ENCODE measurements at places on chromosomes 12 and 14.

GRCh38 chr12:100453951-100454350 lies 19.7 kb upstream of the NR1H4 start:
- DNase-seq: no peak

DNA sequence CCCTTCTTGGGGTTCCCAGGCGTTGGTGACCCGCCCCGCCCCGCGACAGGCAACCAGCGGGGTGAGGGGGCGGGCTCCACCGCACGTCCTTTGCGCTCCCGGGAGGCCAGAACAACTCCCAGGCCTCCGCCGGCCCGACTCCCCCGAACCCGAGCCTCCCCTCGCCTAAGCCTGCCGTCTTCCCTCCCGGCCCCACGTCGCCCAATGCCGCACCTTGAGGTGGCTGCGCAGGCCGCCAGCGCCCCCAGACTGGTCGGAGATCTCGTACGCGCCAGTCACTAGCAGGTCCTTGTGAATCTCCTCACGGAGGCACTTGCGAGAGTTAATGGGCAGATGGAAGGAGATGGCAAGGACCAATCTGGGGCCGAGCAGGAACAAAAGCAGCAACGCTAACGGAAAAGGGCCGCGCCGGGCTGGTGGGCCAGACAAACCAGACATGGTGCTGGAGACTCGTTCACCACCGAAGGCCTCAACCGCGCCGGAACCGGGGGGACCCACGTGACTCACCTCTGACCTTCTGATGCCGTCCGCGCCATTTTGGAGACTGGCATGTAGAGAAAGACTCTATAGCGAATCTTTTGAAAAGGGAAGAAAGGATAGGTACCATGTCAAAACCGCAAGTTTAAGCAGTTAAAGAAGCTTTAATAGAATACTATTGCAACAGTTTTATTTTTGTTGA lies at the start of gene TMED10:
TSS of gene TMED10 (minus strand) at position 471 of the 679 bp plus-strand sequence. CDS start at position 438, 33 bp downstream.
- peak; percentile 87 for DNase-seq

GRCh38 chr12:12097891-12098690 lies 27.4 kb downstream of the BCL2L14 start:
- DNase-seq: no peak

DNA sequence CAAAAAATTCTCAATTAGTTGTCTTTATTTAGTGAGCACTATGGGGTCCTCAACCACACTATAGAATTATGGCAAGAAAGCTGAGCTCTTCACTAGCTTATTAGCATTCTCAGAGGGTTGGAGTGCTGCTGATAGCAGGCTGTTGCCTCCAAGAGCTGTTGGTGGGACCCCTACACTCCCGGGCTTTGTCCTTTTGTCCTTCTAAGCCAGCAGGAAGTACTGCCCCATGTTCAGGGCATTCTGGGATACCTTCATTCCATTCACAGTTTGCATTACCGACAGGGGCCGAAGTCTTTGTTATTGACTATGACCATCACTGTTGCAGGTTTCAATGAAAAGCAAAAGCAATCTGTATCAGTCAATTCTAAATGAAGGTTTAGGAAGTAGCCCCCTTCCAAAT lies 89.5 kb upstream of the OTX2 start:
- no peak for DNase-seq

DNA sequence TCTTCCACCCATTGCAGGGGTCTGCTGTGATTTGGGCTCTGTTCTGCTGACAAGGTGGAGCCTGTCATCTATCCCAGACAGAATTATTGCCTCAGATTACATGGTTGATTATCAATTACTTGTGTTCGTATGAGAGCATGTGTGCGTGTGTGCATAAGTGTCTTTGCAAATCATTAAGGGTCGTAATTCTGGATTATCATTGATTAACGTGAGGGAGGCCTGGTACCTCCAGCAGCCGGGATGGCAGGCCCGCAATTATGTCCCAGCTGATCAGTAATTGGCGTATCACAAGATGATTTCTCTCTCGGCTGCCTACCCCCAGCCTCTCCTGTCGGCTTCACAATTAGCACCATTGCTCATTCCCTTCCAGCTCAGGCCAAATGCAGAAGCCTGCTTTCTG lies 29.6 kb upstream of the IRF2BPL start:
- no peak for DNase-seq

DNA sequence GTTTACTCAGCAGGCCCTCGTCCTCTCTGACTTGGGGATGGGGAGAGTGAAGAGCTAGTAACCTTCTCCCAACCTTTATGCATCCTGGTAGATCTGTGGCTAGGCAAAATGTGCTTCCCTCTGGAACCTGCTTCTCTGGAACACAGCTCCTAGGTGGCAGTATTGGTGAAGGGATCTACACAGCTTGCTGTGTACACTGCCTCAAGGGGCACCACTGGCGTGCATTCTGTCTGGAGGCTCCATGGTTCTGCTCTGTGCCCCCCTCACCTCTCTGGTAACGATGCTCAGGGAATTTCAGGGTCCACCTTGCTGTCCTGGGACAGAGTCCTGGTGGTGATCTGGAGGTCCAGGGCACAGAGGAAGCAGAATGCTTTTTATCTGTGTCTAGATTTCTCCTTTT lies 43.5 kb upstream of the KCNA5 start:
- DNase-seq: no peak

DNA sequence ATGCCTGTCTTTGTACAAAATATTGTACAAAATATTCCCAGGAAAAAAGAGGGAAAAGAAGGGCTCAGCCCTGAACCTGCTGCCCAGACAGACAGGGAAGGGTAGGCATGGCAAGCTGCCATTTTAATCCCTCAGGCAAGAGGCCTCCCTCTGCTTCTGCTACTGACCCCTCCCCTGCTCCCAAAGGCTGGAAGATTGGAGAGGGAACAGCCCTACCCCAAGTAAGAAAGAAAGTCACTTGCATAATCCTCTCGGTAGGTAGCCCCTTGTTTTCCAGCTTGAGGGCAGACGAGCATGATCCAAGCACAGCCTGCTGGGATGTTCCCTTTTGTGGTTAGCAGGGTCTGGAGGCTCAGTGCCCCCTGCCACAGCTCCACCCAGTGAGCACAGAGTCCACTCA lies 20.7 kb downstream of the ADCY6 start:
- DNase-seq: no peak

DNA sequence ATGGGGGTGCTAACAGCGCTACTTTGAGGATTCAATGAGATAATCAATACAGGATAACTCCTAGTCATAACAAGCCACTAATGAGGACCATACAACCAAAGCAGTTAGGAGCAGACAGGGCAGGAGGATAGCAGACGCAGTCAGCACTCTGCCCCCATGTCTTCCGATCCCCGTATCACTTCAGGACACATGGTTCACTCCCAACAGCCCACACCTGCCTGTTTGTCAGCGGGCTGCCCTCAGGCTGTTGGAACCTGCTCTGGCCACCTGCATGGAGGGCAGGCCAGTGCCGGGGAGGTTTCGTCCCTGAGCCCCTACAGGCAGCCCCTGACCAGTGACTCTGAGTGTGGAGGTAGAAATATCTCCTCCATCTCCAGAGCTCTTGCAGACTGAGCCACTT lies 37.1 kb upstream of the LTBP2 start:
- no peak for DNase-seq

GRCh38 chr12:27460471-27460978 lies 14.0 kb downstream of the SMCO2 start:
- DNase-seq: no peak

DNA sequence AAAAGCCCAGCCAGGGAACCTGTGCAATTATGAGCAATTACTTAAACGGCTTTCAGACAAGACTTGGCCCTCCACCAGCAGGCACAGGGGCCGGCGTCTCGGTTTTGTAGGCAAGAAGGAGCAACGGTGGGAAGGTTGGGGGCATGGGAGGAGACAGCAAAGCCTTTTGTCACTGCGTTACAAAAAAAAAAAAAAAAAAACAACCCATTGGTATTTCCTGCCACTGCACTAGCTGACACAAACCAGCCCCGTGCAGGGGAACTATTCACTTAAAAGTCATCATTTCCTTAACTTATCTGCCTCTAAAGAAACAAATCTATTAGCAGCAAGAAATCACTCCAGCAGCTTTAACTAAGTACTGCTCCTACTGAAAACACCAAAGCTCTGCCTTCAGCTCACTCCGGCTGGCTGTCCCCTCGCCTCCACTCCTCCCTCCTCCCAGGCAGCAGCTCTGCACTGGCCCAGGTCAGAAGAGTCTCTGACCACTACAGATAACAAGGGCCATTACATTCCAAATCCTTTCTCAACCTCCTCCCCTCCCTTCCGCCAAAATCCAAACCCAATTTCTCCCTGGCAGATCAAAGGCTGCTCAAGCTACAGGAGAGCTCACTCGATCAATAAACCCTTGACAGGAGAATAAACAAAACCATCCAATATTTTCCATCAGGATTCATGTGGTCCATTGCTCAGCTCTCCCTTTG lies 105.2 kb upstream of the CDKN3 start:
- no peak for DNase-seq

DNA sequence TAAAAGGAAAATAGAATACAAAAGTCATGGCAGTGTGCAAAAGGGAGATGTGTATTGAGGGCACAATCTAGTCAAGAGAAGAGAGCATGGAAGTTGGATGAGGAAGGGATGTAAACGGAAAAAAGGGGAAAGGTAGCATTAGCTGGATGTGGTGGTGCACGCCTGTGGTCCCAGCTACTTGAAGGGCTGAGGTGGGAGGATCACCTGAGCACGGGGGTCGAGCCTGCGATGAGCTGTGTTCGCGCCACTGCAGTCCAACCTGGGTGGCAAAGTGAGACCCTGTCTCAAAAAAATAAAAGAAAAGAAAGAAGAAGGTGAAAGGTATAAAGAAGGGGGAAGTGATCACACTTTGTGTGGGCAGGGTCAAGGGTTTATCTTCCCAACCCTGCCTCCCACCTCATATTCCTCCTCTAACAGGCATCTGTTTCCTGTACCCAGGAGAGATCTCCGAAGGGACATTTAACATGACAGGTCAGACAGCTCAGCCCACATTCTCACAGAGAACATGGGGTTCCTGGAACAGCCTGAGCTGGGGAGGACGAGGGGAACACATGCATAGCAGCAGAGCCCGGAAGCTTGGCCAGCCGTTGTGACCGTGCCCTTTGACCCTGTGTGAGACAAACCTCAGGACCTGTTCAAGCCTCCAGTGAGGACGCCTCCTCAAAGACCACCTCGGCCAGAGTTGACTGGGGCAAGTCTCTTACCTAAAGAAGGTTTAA lies 8.9 kb downstream of the RNASE11 start:
- DNase-seq: no peak

DNA sequence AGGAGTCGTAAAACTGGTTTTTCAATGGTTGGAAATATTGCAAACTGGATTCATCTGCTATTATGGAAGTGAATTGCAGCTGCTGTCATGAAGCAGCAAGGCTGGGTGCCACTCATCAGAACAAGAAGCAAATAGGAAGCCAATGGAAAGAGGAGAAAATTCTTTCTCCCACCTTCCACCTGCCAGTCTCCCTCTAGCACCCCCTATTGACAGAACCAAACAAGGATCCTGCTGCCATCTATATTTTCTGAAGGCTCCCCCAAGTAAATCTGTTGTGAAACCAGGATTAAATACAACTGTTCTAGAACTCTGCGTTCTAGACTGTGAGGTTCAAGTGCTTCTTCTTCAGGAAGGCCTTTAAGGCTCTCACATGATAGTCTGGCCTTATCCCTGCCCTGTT lies 286.6 kb downstream of the AACS start:
- no peak for DNase-seq

GRCh38 chr12:57465030-57465746 lies 5.6 kb downstream of the GLI1 start:
- no peak for DNase-seq

DNA sequence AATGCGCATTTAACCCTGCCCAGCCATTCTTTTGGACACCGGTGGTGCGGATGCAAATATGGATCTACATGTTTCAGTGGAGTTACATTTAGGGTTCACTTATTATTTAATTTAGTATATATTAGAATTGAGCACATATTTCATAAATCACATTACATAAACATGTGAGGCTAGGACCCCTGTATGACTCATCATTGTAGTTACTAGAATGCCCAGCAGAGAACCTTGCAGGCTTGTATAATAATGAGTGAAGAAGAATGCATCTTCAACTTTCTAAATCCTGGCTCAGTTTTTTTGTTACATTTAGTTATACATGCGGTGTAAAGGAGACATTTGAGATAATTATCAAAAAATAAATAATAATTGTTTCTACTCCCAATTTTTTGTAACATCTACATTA lies 369.0 kb downstream of the ATP23 start:
- DNase-seq: no peak

Measured in T follicular helper cell (primary cell).